ENCODE measurements at places on chromosomes 1 and 21. TPM values are rescaled to one million over a fixed set of nuclear protein-coding genes. Genes with fewer than 3 reads are reported as not detected.

Gene CD1B
- not detected for polyA plus RNA-seq

Gene C1orf87
- polyA plus RNA-seq: 0.29 TPM

Gene CD48
- polyA plus RNA-seq: 1.5 TPM

Gene CFHR2
- not detected for polyA plus RNA-seq

Gene TMEM35B
- polyA plus RNA-seq: 30.5 TPM

Gene KCNE1
- polyA plus RNA-seq: 0.22 TPM

Gene UMODL1
- polyA plus RNA-seq: 0.27 TPM

Gene ATXN7L2
- polyA plus RNA-seq: 13.5 TPM

Gene GPA33
- 1.2 TPM for polyA plus RNA-seq

Gene RASSF5
- polyA plus RNA-seq: 4.7 TPM

Gene HSD3B1
- polyA plus RNA-seq: 1.1 TPM

- DNase-seq: no peak
Observed at GRCh38 chr1:64019818-64020217, 183.6 kb upstream of the UBE2U start.

- DNase-seq: no peak
Observed at GRCh38 chr1:20497506-20497905, 10.4 kb downstream of the MUL1 start.

GRCh38 chr1:64476251-64476952 is 6.5 kb downstream of the CACHD1 start:
- no peak for DNase-seq

- no peak for DNase-seq
Observed at GRCh38 chr1:41359211-41360073, 1.8 kb upstream of the FOXO6 start.

GRCh38 chr1:34270181-34270580 is 93.5 kb downstream of the C1orf94 start:
- no peak for DNase-seq

DNA sequence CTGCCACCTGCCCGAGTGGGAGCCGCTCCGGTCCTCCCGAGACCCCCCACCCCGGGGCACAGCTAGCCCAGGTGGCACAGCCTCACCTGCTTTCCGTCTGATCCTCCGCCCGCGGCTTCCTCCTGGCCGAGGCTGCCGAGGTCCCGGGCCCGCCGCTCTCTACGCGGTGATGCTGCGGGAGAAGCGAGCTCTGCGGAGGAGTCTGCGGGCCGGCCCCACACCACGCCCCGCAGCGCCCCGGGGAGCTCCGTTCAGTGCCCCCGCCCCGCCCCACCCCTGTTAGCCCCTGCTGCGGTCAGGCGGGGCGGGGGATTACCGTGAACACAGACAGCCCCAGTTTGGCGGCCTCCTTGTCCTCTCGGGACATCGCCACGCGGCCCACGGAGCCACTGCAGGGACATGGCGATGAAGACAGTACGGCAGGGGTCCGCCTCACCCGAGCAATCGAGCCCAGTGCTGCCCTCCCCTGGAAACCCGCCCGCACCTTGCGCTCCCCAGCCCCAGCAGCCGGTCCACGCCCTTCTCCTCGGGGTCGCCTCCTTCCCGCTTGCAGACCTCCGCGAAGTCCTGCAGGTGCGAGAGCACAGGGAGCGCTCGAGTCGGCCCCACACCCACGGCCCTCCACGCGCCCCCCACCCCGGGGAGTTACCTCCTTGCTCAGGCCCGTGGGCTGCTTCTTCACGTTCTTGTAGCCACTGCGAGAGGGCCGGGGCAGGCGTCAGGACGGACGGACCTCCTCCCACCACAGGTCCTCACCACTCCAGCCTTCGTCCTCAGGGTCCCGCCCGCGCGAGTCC is 933 bp downstream of the C1orf35 start:
- DNase-seq: no peak

GRCh38 chr1:11690397-11691301 is 861 bp upstream of the DRAXIN start:
- peak; percentile 49 for DNase-seq

DNA sequence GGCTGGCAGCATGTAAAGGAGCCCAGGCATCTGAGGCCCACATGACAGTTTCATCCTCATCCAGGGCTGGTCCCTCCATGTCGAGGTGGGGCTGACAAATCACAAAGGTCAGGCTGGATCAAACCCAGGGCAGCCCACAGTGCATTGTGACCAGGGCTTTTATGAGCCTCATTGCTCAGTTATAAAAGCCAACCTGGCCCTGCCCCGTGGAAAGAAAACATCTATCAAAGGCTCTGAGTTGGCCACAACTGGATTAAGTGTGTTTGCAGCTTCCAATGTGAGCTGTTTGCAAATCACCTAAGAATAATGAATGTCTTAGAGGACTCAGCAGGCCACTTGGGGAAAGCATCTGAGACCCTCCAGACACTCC is 45.4 kb downstream of the GRHL3 start:
- no peak for DNase-seq

DNA sequence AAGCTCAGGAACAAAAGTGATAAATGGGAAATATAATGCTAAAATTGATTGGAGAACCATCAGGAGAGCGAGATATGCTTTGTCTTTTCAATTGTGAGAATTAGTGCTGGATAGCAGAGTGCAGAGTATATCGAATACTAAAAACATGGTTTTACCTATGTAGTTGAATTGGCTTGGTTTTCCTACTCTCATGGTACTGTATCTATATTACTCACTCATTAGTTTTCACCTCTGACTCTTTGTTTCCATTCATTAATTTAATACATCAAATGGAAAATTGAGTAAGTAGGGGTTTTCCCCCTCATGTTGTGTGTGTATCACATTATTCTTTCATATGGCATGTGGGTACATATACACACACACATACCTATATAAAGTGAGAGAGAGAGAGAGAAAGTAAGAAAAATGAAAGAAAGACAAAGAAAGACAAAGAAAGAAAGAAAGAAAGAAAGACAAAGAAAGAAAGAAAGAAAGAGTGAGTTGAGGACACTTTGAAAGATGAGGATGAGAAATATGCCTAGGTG is 1574.5 kb downstream of the MRPL39 start:
- no peak for DNase-seq

DNA sequence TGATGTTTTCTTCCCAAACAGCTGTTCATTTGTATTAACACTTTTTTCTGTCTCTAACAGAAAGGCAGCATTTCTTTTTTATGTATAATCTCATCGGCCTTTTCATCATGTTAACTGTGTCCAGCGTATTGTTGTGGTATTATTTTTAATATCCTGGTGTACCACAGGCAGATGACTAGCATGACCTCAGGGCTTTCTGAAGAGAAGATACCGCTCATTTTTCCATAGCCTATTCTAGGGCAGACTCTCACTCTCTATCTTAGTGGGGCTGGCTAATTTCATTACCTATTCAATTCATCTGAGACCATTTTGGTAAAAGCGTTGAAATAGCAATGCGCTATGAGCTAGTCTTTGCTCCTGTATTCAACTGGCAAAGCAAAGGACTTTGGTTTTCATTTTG is 209.9 kb downstream of the SDCCAG8 start:
- no peak for DNase-seq

DNA sequence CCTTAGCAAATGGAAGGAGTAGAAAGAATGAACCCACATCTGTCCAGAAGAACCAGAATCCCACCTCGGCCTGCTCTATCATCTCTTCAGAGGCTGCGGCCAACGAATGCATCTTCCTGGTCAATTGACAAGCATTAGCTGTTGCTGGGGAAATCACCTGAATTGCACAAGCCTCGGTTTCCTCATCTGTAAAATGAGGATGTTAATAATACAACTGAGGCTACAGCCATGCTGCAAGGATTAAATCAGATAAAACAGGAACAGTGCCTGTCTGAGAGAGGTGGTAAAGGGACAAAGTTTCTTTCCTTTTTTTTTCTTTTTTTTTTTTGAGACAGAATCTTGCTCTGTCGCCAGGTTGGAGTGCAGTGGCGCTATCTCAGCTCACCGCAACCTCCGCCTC is 99.8 kb downstream of the KIF14 start:
- no peak for DNase-seq

DNA sequence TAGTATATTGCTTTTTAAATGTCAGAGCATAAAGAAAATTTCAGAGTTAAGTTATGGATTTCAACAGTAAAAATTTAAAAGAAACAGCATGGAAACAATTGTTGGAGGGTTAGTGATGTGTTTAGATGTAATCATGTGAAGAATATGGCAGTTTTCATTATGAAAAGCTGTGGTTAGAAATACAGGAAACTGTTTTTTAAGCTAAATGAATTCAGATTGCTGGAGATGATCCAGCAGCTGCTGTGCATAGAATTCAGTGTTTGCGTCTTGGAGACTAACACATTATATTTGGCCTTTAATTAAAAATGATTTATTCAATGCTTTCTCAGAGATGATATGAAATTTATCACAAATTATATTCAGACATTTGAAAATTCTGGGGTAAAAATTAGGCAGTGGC is 273.6 kb upstream of the LRRC7 start:
- no peak for DNase-seq

GRCh38 chr1:230737622-230738262 is 9.4 kb upstream of the CAPN9 start:
- DNase-seq: no peak
